ENCODE measurements at places on chromosomes 5 and 9.

DNA sequence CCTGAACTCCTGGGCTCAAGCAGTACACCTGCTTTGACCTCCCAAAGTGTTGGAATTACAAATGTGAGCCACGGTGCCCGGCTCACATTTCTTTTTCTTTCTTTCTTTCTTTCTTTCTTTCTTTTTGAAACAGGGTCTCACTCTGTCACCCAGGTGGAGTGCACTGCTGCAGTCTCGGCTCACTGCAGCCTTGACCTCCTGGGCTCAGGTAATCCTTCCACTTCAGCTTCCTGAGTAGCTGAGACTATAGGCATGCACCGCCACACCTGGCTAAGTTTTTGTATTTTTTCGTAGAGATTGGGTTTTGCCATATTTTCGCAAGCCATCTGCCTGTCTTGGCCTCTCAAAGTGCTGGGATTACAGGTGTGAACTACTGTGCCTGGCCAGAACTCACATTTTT, 183.7 kb downstream of the CCDC171 start:
- no peaks in the 10 kb centered on the region for H3K27me3 ChIP-seq
- no peaks in the 10 kb centered on the region for H3K4me1 ChIP-seq
- no peak for DNase-seq
- no peaks in the 10 kb centered on the region for H3K36me3 ChIP-seq
- no peak overlapping the region for H3K27ac ChIP-seq

- no peaks in the 10 kb centered on the region for H3K27me3 ChIP-seq
- DNase-seq, result no peak
- no peak overlapping the region for H3K4me3 ChIP-seq
- no peaks in the 10 kb centered on the region for H3K4me1 ChIP-seq
- H3K27ac ChIP-seq, result no peak overlapping the region
- no peaks in the 10 kb centered on the region for H3K36me3 ChIP-seq
Measured at GRCh38 chr5:12885018-12885417, 980.8 kb upstream of the CTNND2 start.

DNA sequence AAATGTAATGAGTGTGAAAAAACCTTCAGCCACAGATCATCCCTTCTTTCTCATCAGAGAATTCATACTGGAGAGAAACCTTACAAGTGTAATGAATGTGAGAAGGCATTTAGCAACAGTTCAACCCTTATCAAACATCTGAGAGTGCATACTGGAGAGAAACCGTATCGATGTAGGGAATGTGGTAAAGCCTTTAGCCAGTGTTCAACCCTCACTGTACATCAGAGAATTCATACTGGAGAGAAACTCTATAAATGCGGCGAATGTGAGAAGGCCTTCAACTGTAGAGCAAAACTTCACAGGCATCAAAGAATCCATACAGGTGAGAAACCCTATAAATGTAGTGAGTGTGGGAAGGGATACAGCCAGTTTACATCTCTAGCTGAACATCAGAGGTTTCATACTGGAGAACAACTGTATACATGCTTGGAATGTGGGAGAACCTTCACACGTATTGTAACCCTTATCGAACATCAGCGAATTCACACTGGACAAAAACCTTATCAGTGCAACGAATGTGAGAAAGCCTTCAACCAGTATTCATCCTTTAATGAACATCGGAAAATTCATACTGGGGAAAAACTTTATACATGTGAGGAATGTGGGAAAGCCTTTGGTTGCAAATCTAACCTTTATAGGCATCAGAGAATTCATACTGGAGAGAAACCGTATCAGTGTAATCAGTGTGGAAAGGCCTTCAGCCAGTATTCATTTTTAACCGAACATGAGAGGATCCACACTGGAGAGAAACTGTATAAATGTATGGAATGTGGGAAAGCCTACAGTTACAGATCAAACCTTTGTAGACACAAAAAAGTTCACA, 19.2 kb downstream of the ZNF354C start:
- no peak overlapping the region for H3K27ac ChIP-seq
- no peak for DNase-seq
- H3K4me3 ChIP-seq, result peak overlapping the region; percentile 13
- H3K36me3 ChIP-seq, result peaks cover 35% of the 10 kb centered on the region
- H3K27me3 ChIP-seq, result no peaks in the 10 kb centered on the region

GRCh38 chr9:77384406-77384805, 207.1 kb downstream of the VPS13A start:
- no peak overlapping the region for H3K4me3 ChIP-seq
- no peaks in the 10 kb centered on the region for H3K27me3 ChIP-seq
- H3K36me3 ChIP-seq, result no peaks in the 10 kb centered on the region
- no peaks in the 10 kb centered on the region for H3K4me1 ChIP-seq
- no peak for DNase-seq

- no peak for DNase-seq
- no peak overlapping the region for H3K27ac ChIP-seq
Measured at GRCh38 chr5:37722236-37723161, 117.3 kb downstream of the GDNF start.

DNA sequence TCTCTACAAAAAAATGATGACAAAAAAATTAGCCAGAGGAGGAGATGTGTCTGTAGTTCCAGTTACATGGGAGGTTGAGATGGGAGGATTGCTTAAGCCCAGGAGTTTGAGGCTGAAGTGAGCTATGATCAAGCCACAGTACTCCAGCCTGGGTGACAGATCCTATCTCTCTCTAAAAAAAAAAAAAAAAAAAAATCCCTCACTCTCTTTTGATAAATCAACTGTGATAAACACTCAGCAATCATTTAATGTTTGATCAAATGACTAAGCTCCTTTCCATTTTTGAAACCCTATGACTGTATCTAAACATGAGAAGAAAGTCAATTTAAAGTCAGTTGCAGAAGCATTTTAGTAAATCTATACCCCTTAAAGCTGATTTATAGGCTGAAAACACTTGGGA, 112.1 kb upstream of the IL6ST start:
- H3K27ac ChIP-seq, result no peak overlapping the region
- DNase-seq, result no peak
- H3K36me3 ChIP-seq, result no peaks in the 10 kb centered on the region
- H3K4me1 ChIP-seq, result peaks cover 51% of the 10 kb centered on the region

GRCh38 chr5:94967525-94967924, 317.4 kb downstream of the MCTP1 start:
- H3K27me3 ChIP-seq, result no peaks in the 10 kb centered on the region
- no peak overlapping the region for H3K4me3 ChIP-seq
- no peaks in the 10 kb centered on the region for H3K4me1 ChIP-seq
- no peak overlapping the region for H3K27ac ChIP-seq

GRCh38 chr5:14138608-14139540, 4.3 kb upstream of the TRIO start:
- H3K4me3 ChIP-seq, result no peak overlapping the region
- no peak for DNase-seq
- peaks cover 10% of the 10 kb centered on the region for H3K27me3 ChIP-seq

- H3K27me3 ChIP-seq, result no peaks in the 10 kb centered on the region
- no peaks in the 10 kb centered on the region for H3K36me3 ChIP-seq
- H3K27ac ChIP-seq, result no peak overlapping the region
- DNase-seq, result no peak
- no peak overlapping the region for H3K4me3 ChIP-seq
Measured at GRCh38 chr9:108078811-108079210, 589.2 kb upstream of the KLF4 start.

DNA sequence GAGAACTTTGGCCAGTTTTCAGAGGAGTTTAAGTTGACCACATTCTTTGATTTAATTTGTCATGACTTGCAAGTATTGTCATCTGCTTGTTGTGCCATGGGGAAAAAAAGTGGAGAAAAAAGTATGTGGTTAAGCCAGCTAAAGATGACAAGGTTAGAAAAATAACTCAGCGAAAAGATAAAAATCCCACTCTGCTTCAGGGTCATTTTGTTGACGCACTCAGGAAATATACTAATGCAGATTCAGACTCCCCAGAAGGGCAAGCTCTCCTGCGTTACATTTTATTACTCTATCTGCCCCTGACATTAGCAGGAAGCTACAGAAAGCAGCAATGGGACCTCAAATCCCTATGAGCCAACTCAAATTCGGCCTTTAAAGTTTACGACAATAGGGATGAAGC, 27.6 kb upstream of the TESK1 start:
- H3K27me3 ChIP-seq, result no peaks in the 10 kb centered on the region
- no peaks in the 10 kb centered on the region for H3K4me1 ChIP-seq
- no peak for DNase-seq
- no peak overlapping the region for H3K27ac ChIP-seq
- no peak overlapping the region for H3K4me3 ChIP-seq
- H3K36me3 ChIP-seq, result no peaks in the 10 kb centered on the region
